IgD-negative memory B cell (primary cell): ENCODE measurements at places on chromosomes 11 and 22. TPM values are rescaled to one million over a fixed set of nuclear protein-coding genes. Genes with fewer than 3 reads are reported as not detected.

The MS4A4A gene
- not detected for polyA plus RNA-seq

The IGSF22 gene
- polyA plus RNA-seq = 4.0 TPM

The CABP4 gene
- 3.9 TPM for polyA plus RNA-seq

The OR8D4 gene
- polyA plus RNA-seq = not detected

The OR8A1 gene
- polyA plus RNA-seq = not detected

The DCHS1 gene
- polyA plus RNA-seq = 0.06 TPM

The JAML gene
- polyA plus RNA-seq = 5.9 TPM

The CLCF1 gene
- polyA plus RNA-seq = 5.1 TPM

The CSTF3 gene
- polyA plus RNA-seq = 10.9 TPM

The UPK3A gene
- polyA plus RNA-seq = 1.5 TPM
